ENCODE measurements at places on chromosomes 12 and 14.
A peak's percentile ranks its signal among the peaks of the same experiment; 100 is the strongest.

- DNase-seq: no peak
These were observed 6.6 kb upstream of the SNRPF start for GRCh38 chr12:95852133-95852532.

DNA sequence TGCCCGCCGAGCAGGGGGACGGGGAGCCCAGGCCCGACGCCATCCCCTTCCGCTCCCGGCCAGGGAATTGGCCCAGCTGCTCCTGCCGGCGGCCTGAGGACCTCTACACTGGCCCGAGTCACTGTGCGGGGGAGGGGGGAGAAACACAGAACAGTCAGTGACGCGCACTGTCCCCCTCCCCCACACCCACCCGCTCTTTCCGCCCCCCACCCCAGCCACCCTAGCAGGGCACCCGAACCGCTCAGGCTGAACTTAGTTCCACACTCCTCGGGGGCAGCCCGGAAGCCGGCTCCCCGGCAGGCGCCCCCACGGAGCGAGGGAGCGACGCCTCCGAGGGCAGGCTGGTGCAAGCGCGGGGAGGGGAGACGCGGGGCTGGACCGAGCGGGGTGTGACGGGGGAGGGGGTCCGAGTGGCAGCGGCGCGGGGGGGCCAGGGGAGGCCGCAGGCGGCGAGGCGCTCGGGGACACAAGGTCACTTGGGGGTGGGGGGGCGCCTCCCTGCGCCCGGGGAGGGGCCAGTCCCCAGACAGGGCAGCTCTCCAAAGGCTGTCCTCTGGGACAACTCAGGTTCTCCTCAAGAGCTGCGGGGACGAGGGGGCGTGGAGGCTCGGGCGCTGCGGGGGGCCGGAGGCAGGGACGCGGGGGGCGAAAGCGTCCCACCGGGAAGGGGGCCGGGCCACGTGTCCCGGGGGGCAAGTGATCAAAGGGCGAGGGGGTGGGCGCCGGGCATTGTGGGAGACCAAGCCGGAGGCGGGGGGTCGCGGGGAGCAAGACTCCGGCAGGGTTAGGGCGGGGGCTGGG is 648 bp downstream of the CHD4 start:
- peak; percentile 61 for DNase-seq

DNA sequence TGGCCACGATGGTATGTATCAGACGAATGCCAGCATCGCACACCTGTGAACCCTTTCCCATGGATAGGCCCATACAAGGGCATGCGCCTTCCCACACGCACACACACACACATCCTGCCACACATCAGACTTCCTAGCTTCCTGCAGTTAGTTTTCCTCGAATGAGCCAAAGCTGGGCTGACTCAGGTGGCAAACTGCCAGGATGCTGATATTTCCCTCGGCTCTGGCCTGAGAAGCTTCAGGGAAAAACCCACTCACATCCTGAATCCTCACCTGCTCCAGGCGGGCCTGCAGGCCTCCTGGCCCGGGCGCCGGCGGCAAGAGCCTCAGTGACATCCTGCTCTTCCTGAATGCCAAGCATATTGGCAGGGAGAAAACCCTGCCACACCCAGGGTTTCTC is 22.4 kb downstream of the CALM1 start:
- no peak for DNase-seq

GRCh38 chr14:65770681-65771080 is 358.2 kb downstream of the FUT8 start:
- no peak for DNase-seq

GRCh38 chr14:41285186-41285748 is 321.4 kb upstream of the LRFN5 start:
- no peak for DNase-seq

GRCh38 chr12:102539651-102540553 is 59.5 kb upstream of the IGF1 start:
- no peak for DNase-seq

DNA sequence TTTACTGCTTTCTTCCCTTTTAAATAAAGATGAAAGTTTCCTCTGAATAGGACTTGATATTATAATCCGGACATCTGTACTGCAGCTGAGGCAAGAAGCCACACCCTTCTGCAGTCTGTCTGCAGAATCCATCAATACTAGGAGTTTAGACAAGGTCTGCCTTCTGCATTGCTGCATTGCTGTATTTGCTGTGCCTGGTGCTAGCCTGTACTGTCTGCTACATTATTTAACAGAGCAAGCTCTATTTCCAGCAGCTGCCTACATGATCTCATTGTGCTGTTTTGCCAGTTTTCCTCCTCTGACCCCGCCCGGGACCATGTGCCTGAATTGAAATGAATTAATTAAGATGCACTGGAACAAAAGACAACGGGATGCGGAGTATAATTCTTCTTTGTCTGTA is 1.7 kb downstream of the TUBA1A start:
- no peak for DNase-seq

GRCh38 chr14:39267608-39268005 is 33.9 kb downstream of the MIA2 start:
- DNase-seq: no peak

- no peak for DNase-seq
These were observed 73.7 kb upstream of the CISTR start for GRCh38 chr12:53825246-53826081.

DNA sequence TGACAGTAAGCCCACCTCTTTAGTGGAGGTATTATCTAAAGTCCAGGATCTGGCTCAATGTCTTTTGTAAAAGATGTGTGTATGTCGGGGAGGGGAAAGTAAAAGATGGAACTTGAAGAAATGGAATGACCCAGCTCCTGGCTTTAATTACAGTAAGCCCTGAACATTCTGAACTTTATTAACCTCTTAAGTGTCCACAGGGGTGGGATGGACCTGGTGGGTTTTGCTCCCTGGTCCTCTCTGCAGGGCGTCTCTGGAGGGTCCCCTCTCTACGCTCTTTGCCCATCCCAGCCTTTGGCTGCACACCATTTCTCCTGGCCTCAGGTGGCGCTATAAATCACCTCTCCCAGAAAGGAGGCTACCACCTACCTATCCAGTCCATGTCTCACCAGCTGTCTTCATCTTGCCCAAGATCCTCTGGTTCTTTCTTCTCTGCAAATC is 3.7 kb upstream of the CISTR start:
- DNase-seq: no peak

- DNase-seq: no peak
These were observed 67.3 kb upstream of the TSPAN11 start for GRCh38 chr12:30859226-30859625.

GRCh38 chr12:19498099-19498498 is 58.8 kb downstream of the AEBP2 start:
- DNase-seq: no peak
